ENCODE measurements at places on chromosomes 3 and 15.

- no peak for DNase-seq
Measured at GRCh38 chr3:10157031-10157430, 7.7 kb upstream of the IRAK2 start.

DNA sequence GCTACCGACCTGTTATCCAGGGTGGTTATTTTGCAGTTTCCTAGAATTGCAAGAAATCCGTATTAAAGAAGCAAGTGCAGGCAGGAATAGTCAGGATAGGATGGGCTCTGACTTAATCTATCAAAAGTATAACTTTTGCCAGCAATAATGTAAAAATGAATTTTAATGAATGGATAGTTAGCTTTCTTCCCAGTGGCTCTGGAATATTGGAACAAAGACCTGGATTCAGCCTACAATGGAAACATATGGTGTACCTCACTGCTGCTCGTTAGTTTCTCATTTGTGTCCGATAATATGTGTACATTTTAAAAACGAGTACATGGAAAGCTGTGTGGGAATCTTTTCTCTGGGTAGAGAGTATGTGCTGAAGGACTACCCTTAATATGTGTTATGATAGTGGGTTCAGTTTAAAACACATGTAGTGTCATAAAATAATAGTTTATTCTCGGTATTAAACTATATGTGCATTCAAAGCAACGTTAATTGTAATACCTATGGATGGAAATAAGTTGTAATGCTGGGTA, 805 bp downstream of the SERPINI1 start:
- no peak for DNase-seq

DNA sequence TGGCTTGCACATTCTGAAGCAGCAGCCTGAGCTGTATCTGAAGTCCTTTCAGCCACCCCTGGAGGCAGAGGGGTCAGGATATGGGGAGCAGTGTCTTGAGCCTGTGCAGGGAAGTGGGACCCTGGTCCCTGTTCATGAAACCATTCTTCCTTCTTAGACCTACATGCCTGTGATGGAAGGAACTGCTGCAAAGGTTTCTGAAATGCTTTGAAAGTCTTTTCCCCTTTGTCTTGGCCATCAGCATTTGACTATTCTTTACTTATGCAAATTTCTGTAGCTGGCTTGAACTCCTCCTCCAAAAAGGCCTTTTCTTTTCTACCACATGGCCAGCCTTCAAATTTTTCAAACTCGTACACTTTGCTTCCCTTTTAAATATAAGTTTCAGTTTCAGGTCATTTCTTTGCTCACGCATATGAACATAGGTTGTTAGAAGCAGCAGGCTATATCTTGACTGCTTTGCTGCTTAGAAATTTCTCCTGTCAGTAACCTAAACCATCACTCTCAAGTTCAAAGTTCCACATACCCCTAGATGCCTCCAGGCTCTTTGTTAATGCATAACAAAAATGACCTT, 62.3 kb downstream of the GALK2 start:
- DNase-seq: no peak

DNA sequence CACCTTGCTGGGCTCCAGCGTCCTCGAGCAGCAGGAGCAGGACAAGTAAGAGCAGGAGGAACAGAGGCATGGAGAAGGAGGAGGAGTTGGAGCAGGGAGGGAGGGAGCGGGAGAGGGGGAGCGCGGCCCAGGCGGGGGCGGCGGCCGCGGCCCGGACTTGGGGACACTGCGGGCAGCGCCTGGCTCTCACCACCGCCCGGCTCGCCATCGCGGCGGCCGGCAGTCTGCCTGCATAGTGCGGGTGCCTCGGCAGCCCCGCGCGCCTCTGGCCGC, 440 bp downstream of the DCBLD2 start:
- peak; percentile 6 for DNase-seq

GRCh38 chr3:155185631-155186071, 105.5 kb downstream of the MME start:
- DNase-seq: no peak

DNA sequence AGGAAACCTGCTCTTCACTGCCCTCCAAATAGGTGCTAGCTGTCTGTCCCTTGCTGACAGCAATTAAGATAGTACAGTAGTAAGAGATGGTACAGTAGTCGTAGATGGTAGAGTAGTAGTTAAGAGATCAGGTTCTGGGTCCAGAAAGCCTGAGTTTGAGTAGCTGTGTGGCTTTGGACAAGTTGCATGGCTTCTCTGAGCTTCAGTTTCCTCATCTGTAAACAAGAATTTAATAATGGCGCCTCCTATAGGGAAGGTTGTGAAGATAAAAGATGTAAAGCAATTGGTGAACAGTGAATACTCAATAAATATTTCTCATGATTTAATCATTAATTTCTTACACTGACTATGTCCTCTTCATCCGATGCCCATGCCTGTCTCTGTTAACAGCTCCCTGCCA, 86.9 kb upstream of the BCL6 start:
- no peak for DNase-seq

- no peak for DNase-seq
Measured at GRCh38 chr3:127421943-127422662, 134.3 kb upstream of the PRR20G start.

DNA sequence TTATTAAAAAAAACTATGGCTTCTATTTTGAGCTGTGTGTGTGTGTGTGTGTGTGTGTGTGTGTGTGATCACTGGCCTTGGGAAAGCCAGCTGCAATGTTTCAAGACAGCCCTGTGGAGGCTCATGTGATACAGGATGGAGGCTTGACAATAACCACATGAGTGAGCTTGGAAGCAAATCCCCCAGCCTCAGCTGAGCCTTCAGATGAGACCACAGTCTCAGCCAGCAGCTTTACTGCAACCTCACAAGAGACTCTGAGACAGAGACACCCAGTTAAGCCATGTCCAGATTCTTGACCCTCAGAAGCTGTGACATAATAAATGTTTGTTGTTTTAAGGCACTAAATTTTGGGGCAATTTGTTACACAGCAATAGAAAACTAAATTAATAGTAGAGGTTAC, 52.5 kb downstream of the GRK7 start:
- DNase-seq: no peak

DNA sequence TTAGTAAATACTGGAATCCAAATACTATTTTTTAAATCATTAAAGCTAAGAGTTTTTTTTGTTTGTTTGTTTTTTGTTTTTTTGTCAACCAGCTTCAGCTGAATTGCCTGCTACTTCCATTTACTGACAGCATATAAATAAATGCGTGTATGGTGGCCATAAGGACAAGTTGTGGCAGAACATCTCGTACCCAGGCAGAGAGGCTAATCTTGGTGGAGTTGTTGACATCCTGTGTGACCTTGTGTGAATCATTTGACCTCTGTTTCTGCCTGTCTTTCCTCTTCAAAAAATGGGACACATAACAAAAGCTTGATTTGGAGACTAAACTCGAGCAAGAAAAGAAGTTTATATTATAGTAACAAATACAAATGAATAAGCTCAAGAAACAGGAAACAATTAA, 734.2 kb downstream of the MCTP2 start:
- no peak for DNase-seq

DNA sequence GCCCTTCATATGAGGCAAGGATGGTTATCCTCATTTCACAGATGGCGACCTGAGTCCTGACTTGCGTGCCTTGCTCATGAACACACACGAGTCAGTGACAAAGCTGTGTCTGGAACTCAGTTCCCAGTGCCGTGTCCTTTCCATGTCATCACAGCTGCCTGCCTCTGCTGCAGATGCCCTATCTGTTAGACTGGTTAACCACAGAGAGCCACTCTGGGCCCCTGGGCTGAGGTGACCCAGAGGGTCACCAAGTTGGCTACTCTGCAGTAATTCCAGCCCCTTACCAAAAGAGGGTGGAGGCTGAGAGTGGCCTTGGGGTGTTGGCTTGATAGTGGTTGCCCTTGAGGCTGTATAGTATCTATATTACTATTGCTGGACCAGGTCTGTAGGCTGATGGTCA, 41.0 kb downstream of the RAB11A start:
- no peak for DNase-seq

DNA sequence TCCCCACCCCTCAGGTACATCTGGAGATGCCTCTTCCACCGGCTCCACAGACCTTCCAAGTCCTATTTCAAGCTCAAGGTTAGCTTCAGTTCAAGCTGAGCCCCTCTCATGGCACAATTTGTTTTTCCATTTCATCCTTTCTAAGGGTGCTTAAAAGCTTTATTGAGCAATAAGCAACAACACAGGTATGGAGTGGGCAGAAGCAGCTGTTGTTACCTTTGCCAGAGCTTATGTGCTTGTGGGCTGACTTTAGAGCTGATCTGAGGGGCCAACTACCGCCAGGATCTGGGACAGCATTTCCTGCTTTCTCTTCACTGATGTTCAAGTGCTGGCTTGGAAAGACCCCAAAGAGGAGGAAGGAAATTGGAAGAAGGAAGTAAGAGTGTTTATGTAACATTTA, 140.0 kb upstream of the KLHL25 start:
- no peak for DNase-seq

GRCh38 chr3:130795396-130795795, 48.8 kb upstream of the PIK3R4 start:
- no peak for DNase-seq

DNA sequence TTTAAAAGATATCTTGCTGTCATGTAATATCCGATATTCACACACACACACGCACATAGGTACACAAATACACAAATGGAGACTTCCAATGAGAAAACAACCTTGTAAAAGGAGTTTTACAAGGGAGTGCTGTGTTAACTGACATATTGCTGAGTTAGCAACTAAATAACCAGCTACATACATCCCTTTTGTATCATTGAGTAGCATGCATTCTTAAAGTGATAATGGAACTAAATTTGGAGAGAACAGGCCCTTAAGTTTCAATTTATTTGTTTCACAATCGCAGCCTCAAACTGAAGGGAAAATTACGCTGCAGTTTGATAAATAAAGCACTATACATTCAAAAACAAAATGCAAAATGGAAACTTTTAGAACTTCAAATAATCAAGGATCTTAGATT, 1046.0 kb upstream of the NR2F2 start:
- DNase-seq: no peak

DNA sequence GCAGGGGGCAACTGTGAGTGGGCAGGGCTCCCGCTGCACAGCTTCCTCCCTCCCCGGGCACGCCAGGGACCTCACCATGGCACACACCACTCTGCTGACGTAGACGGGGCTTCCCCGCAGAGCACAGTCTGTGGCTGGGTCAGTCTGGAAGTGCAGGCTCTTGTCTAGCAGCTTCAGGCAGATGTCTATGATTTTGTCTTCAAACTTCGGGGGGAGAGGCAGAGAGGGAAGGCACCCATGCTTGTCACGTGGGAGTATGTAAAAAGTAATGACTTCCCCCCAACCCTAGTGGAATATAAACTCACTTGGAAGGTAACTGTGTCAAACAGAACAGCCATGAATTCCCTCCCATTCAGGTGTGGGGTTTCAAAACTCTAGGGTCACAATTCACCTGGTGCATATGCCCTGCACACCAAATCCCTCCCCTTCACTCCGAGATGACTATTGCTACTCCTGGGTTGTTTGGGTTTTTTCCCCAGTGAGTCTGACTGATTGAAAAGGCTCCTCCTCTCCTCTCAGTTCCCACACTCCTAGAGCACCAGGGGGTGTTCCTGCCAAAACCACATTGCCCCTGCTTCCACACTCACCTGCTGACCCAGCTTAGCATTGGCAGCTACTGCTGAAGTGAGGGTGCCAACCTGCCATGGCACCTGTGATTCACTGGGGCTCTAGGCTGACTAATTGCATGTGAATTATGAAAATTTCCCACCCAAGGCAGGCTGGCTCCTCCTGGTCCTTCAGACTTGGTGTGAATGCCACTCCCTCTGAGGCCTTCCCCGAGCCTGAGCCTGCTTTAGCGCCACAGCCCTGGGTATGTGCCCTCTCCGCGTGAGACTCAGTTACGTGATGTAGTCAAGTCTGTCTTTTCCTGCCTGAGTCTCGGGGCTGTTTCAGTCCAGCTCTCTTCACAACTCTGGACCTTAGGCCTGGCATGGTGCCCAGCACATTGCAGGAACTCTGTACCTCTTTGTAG, 13.0 kb downstream of the TGM5 start:
- peak; percentile 27 for DNase-seq

DNA sequence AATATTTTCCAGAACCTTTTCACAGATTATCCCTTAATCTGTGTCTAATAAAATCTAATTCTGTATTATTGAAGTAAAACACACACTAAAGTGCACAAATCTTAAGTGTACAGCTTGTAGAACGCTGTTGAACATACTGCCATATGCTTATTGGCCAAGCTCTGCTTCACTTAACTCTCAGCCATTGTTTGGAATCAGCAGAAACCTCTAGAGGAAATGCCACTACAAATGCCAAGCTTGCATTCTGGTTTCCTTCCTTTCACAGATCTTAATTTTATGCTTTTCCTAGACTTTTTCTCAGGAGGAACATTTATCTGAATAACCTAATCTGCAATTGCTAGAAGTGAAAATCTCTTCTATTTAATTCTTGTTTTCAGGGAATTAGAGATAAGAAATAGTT, 10.1 kb downstream of the MNS1 start:
- DNase-seq: no peak

GRCh38 chr3:149586871-149587270, 71.0 kb downstream of the WWTR1 start:
- no peak for DNase-seq

GRCh38 chr15:92733090-92733933, 77.7 kb upstream of the FAM174B start:
- DNase-seq: no peak

GRCh38 chr3:47385007-47385406, 4.2 kb downstream of the PTPN23 start:
- no peak for DNase-seq

GRCh38 chr3:128734523-128735189, 8.7 kb downstream of the RAB7A start:
- no peak for DNase-seq

DNA sequence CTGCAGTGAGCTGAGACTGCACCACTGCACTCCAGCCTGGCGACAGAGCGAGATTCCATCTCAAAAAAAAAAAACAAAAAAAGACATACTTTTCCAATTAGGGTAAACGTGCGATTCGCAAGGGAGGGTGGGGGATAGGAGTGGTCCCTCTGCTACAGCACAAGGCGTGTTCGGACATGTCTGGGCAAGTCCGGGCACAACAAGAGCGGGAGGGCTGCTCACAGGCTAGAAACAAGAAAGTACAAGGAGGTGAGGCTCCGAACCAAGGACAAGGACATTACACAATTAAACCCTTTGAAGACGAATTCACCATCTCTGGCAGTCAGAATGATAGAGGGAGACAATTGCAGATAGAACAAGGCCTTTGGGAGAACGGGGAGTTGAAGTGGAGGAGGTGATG, 32.2 kb upstream of the BCL2A1 start:
- DNase-seq: no peak

DNA sequence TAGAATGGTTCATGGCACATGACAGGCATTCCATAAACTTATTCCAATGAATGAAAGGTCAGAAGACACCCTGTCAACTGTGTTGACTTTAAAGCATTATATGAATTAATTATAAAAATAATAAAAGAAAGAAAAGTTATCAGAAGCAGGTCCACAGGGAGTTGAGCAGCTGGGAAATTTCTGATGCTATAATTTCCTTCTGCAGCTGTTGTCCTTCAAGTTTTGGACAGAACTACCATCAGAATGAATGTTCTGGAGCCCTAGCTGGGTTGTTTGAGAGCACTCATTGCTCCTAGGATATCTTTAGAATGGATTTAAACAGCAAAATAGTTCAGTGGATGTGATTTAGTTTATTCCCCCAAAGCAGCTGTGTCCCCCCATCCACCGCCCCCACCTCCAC, 232.4 kb upstream of the PROK2 start:
- no peak for DNase-seq

GRCh38 chr3:541062-541801, 344.7 kb downstream of the CHL1 start:
- DNase-seq: no peak
